T-helper 2 cell treated with Interferon-gamma antibody and Interleukin-4, amounts not matched to agents 100 ng/mL and 5 ng/mL, for 36 hours (primary cell): ENCODE measurements at places on chromosomes 2 and 18. TPM values are rescaled to one million over a fixed set of nuclear protein-coding genes. Genes with fewer than 3 reads are reported as not detected.

Gene TACR1
- total RNA-seq, result not detected in 2 replicates

Gene PKDCC
- total RNA-seq, result 0.16 TPM in 1 of 2 replicates, not detected in the other

Gene ABCG8
- 0.09 TPM in 1 of 2 replicates, not detected in the other for total RNA-seq

Gene PGAP1
- total RNA-seq, result 28.1 and 29.7 TPM in 2 replicates

Gene XIRP2
- not detected in 2 replicates for total RNA-seq

Gene CTNNA2
- total RNA-seq, result not detected in 2 replicates

Gene CYP27C1
- total RNA-seq, result not detected in 2 replicates

Gene SP100
- total RNA-seq, result 273 and 282 TPM in 2 replicates

Gene ACKR3
- 3.9 and 4.9 TPM in 2 replicates for total RNA-seq

Gene IL1RL2
- total RNA-seq, result not detected in 2 replicates

Gene HOXD13
- not detected in 2 replicates for total RNA-seq

Gene EDAR
- not detected in 2 replicates for total RNA-seq

Gene ASXL3
- not detected in 2 replicates for total RNA-seq

Gene ANKRD62
- total RNA-seq, result not detected in 2 replicates
